CD4-positive, alpha-beta T cell (primary cell): ENCODE measurements at places on chromosomes 12 and 14.
A peak's percentile ranks its signal among the peaks of the same experiment; 100 is the strongest.

- H3K4me3 ChIP-seq: no peak overlapping the region
- no peak for DNase-seq
- no peaks in the 10 kb centered on the region for H3K36me3 ChIP-seq
Measured at GRCh38 chr14:29799464-29800095, 128.1 kb downstream of the PRKD1 start.

DNA sequence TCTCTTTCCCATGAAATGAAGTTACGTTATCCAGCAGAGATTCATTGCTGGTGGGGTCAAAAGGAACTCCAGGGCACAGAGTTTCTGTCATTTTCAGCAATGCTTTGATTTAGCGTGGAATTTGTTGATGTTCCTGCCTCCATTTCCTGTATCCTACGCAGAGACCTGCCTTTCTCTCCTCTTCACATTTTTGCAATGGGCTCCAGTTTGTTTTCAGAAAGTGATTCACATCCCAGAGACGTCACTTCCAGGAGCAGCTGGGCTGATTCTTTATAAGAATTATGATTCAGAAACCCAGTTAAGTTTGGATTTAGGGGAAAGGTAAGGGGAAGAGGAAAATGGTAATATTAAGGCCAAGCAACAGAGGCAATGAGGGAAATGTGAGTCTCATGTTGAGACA lies 11.6 kb downstream of the RNASE10 start:
- no peaks in the 10 kb centered on the region for H3K27me3 ChIP-seq
- no peak overlapping the region for H3K4me3 ChIP-seq
- no peaks in the 10 kb centered on the region for H3K4me1 ChIP-seq
- H3K36me3 ChIP-seq: no peaks in the 10 kb centered on the region

- no peak overlapping the region for H3K4me3 ChIP-seq
- H3K27ac ChIP-seq: no peak overlapping the region
- no peaks in the 10 kb centered on the region for H3K27me3 ChIP-seq
- no peak for DNase-seq
- H3K36me3 ChIP-seq: no peaks in the 10 kb centered on the region
- H3K4me1 ChIP-seq: no peaks in the 10 kb centered on the region
Measured at GRCh38 chr12:20868277-20868676, 57.8 kb downstream of the SLCO1B3 start.

- peaks cover 23% of the 10 kb centered on the region for H3K36me3 ChIP-seq
- H3K27ac ChIP-seq: peak overlapping the region; percentile 64
- DNase-seq: peak; percentile 17
- H3K4me3 ChIP-seq: peak overlapping the region; percentile 71
Measured at GRCh38 chr12:2794191-2794735, 507 bp upstream of the FKBP4 start.

- peak; percentile 53 for DNase-seq
- peak overlapping the region; percentile 58 for H3K27ac ChIP-seq
- H3K4me1 ChIP-seq: peaks cover 38% of the 10 kb centered on the region
- no peaks in the 10 kb centered on the region for H3K36me3 ChIP-seq
Measured at GRCh38 chr12:92297932-92298696, 152.5 kb upstream of the BTG1 start.

- no peaks in the 10 kb centered on the region for H3K36me3 ChIP-seq
- H3K4me3 ChIP-seq: no peak overlapping the region
- H3K27ac ChIP-seq: no peak overlapping the region
- no peaks in the 10 kb centered on the region for H3K4me1 ChIP-seq
- no peak for DNase-seq
Measured at GRCh38 chr12:125873016-125873415, 807.8 kb downstream of the AACS start.

- no peaks in the 10 kb centered on the region for H3K36me3 ChIP-seq
- no peak for DNase-seq
- no peaks in the 10 kb centered on the region for H3K27me3 ChIP-seq
- H3K4me1 ChIP-seq: peaks cover 18% of the 10 kb centered on the region
Measured at GRCh38 chr14:58639842-58640484, 2.2 kb downstream of the DACT1 start.

DNA sequence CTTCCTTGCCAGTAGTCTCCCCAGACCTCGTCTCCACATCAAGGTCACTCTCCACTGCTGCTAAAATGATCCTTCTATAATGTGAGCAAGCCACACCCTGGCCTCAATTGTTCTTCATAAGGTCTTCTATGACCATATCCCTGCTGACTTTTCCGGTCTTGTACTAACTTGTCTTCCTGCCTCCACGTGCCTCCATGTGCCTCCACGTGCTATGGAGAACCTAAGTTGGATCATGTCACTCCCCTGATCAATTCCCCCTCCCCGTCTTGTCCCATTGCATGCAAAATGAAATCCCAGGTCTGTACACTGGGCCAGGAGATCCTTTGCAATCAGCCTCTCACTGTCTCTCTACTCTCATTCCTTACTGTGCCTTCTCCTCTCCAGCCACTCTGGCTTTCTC lies 110.6 kb downstream of the TTC8 start:
- no peak overlapping the region for H3K27ac ChIP-seq
- no peaks in the 10 kb centered on the region for H3K4me1 ChIP-seq
- H3K4me3 ChIP-seq: no peak overlapping the region
- H3K27me3 ChIP-seq: peaks cover 10% of the 10 kb centered on the region
- no peaks in the 10 kb centered on the region for H3K36me3 ChIP-seq

GRCh38 chr12:42237052-42237852 lies 796 bp downstream of the YAF2 start:
- H3K36me3 ChIP-seq: peaks cover 7% of the 10 kb centered on the region
- DNase-seq: peak; percentile 54
- peak overlapping the region; percentile 35 for H3K27ac ChIP-seq
- H3K4me1 ChIP-seq: peaks cover 17% of the 10 kb centered on the region
- no peaks in the 10 kb centered on the region for H3K27me3 ChIP-seq

- no peaks in the 10 kb centered on the region for H3K27me3 ChIP-seq
- no peak overlapping the region for H3K27ac ChIP-seq
- peaks cover 9% of the 10 kb centered on the region for H3K4me1 ChIP-seq
Measured at GRCh38 chr12:28223858-28224257, 33.6 kb downstream of the CCDC91 start.

DNA sequence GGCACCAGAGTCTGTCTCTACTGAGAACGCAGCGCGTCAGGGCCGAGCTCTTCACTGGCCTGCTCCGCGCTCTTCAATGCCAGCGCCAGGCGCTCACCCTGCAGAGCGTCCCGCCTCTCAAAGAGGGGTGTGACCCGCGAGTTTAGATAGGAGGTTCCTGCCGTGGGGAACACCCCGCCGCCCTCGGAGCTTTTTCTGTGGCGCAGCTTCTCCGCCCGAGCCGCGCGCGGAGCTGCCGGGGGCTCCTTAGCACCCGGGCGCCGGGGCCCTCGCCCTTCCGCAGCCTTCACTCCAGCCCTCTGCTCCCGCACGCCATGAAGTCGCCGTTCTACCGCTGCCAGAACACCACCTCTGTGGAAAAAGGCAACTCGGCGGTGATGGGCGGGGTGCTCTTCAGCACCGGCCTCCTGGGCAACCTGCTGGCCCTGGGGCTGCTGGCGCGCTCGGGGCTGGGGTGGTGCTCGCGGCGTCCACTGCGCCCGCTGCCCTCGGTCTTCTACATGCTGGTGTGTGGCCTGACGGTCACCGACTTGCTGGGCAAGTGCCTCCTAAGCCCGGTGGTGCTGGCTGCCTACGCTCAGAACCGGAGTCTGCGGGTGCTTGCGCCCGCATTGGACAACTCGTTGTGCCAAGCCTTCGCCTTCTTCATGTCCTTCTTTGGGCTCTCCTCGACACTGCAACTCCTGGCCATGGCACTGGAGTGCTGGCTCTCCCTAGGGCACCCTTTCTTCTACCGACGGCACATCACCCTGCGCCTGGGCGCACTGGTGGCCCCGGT lies at the start of gene PTGDR:
TSS of gene PTGDR (plus strand) at position 198 of the 778 bp plus-strand sequence. CDS start at position 315, 117 bp downstream.
- DNase-seq: no peak
- no peaks in the 10 kb centered on the region for H3K36me3 ChIP-seq
- peaks cover 44% of the 10 kb centered on the region for H3K4me1 ChIP-seq
- H3K27ac ChIP-seq: no peak within 1 kb of the TSS
- H3K4me3 ChIP-seq: peak within 1 kb of the TSS; percentile 66

DNA sequence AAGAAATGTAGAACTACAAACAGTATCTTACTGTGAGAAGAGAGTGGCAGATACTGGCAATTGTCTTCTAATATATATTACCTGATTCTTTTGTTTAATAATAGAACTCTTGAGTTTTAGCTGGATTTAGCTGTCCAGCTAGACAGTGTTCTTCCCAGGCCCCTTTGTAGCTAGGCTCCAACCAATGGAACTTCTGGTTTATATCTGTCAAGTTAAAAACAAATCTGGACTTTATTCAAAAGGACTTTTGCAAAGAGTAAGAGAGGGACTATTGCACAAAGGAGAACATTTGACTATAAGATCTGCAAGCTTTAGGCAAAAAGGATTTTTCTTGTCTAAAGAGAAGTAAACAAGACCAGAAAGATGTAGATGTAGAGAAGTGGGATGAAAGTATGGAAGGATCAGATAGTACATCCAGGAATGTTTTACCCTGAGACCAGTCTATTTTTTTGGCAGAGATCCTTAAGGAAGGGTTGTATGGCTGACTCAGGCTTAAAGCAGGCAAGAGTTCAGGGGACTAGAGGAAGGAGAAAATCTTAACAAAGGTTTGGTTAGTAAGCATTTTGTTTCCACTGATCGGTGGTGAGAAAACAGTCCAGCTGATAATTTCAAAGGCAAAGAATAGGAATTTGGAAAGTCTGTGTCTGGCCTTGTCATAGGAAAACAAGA lies 111.1 kb upstream of the PLEKHA5 start:
- DNase-seq: no peak
- H3K27ac ChIP-seq: no peak overlapping the region
- H3K4me3 ChIP-seq: no peak overlapping the region
- H3K4me1 ChIP-seq: no peaks in the 10 kb centered on the region

DNA sequence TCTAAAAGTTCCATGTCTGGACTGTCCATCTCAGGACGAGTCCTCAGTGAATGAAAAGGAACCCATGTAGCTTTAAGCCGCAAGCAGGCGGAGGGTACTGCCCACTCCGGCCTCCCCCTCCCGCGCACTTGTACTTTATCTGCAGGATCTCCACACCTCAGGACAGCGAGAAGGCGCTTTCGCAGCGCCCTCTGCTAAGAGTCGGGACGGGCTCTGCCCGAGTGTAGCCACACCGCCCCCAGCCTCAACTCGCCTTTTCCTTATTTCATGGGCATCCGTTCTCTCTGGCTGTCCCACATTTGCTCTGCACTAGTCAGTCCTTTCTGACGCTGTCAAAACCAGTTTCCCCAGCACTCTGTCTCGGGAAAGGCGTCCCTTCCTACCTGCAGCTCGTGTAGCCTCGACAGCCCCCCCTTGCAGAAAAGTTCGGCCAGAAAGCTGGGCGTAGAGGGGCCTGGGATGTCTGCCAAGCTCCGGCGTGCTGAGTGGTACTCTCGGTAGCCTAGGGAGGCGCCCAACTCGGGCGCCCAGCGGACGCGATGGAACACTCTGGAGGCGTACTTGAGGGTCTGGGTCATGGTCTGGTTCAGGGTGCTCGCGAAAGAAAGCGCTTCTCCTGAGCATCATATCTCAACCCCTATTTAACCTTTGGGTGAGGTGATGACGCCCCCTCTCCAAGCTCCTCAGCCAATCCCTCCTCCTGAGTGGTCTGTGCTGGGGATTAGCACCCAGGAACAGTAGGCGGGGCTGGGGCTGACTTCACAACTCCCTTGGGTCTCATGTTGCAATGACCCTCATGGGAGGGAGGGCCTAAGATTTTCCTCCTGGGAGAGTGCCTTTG lies at the start of gene CYP27B1:
TSS of gene CYP27B1 (minus strand) at position 615 of the 841 bp plus-strand sequence. CDS start at position 578, 37 bp downstream.
- H3K27ac ChIP-seq: no peak within 1 kb of the TSS
- H3K4me1 ChIP-seq: peaks cover 40% of the 10 kb centered on the region
- no peak for DNase-seq
- peaks cover 27% of the 10 kb centered on the region for H3K27me3 ChIP-seq

DNA sequence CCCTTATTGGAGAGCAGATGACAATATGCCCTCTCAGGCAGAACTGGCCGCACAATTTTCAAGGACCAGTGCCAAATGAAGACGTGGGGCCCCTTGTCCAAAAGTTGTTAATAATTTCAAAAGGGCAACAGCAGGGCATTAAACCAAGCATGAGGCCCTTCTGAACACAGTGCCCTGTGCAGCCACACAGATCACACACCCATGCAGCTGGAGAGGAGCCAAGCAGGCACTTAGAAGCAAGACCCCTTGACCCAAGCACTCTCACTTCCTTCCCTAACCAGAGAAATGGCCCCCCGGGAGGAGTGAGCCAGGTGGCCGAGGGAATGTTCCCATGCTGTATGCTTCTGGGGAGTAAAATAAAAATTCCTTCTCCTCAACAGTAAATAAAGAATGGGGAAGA lies 114.0 kb upstream of the TMPO start:
- H3K36me3 ChIP-seq: no peaks in the 10 kb centered on the region
- H3K4me3 ChIP-seq: no peak overlapping the region
- no peak overlapping the region for H3K27ac ChIP-seq
- no peaks in the 10 kb centered on the region for H3K27me3 ChIP-seq

DNA sequence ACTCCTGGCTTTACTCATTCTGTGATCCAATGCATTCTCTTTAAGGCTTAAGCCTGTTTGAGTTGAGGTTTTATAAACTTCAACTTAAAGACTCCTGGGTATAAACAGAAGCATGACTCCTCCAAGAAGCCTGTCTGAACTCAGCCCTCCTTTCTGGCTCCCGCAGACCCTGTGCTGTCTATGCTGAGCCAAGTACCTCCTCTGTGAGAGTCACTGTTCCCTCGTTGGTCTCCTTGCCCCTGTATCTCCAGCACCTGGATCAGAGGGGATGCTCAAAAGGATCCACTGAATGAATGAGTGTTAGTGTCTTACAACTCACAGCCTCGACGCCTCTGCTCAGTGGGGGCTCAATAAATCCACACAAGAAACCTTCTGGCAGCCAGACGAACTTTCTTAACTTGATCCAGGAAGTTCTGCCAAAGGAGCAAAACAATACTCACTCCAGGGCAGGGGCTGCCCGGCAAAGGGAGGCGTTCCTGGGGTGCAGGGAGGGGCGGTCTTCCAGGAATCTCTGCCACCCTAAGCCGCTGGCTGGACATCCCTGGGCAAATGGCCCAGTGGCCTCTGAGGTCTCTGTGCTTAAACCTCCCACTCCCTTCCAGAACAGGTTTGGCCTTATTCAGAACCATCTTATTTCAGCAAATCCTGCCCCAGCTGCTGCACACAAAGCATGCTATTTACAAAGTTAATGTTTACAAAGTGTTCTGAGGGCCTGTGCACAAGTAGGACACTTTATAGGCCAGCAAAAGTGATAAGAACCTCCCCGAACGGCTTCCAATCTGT lies 32.9 kb downstream of the MAP1LC3B2 start:
- no peak overlapping the region for H3K27ac ChIP-seq
- H3K27me3 ChIP-seq: no peaks in the 10 kb centered on the region
- peaks cover 38% of the 10 kb centered on the region for H3K4me1 ChIP-seq
- H3K4me3 ChIP-seq: no peak overlapping the region
- DNase-seq: no peak
- no peaks in the 10 kb centered on the region for H3K36me3 ChIP-seq

DNA sequence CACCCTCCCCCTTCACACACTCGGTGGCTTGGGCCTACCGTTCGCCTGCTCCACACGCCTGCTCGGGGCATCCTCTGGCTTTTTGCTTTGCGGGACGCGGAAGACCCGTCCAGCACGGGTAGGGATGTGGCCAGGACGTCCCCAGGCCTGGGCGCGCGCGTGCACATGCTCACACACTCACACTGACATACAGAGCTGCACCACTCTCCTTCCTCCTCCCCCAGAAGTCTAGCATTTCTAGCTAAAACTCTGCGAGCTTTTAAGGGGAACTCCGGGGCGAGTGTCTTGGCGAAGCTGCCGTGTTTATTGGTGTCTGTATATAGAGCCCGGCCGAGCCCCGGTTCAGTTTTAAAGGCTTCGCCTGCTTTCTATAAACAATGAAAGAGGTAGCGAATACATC lies 5.0 kb downstream of the TBX5 start:
- H3K27ac ChIP-seq: no peak overlapping the region
- H3K4me1 ChIP-seq: no peaks in the 10 kb centered on the region
- no peak for DNase-seq
- H3K36me3 ChIP-seq: no peaks in the 10 kb centered on the region
- H3K4me3 ChIP-seq: no peak overlapping the region
